ENCODE measurements at places on chromosomes 7 and 10. TPM values are rescaled to one million over a fixed set of nuclear protein-coding genes. Genes with fewer than 3 reads are reported as not detected.

DNA sequence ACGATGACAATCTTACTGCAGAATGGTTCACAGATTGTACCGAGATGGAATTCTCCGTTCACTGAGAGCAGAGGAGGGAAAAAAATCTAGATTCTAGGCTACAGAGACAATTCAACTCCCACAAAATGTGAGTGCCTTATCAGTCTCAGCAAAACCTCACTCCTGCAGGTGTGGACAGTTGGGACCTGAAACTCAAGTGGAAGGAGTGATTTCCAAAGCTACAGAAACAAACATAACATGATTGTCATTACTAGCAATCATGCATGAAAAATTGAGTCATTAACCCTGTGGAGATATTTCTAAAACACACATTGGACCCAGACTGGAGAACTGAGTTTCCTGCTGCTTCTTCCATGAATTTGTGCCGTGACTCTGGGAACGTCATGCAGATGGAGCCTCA, 70.3 kb downstream of the CALML3 start:
- DNase-seq: no peak

The MYO1G gene
- 376 TPM for total RNA-seq

GRCh38 chr7:120060875-120061274, 212.1 kb upstream of the KCND2 start:
- DNase-seq: no peak

The LLCFC1 gene
- total RNA-seq: not detected

- DNase-seq: no peak
Measured at GRCh38 chr7:36523371-36524101, 133.9 kb downstream of the ANLN start.

DNA sequence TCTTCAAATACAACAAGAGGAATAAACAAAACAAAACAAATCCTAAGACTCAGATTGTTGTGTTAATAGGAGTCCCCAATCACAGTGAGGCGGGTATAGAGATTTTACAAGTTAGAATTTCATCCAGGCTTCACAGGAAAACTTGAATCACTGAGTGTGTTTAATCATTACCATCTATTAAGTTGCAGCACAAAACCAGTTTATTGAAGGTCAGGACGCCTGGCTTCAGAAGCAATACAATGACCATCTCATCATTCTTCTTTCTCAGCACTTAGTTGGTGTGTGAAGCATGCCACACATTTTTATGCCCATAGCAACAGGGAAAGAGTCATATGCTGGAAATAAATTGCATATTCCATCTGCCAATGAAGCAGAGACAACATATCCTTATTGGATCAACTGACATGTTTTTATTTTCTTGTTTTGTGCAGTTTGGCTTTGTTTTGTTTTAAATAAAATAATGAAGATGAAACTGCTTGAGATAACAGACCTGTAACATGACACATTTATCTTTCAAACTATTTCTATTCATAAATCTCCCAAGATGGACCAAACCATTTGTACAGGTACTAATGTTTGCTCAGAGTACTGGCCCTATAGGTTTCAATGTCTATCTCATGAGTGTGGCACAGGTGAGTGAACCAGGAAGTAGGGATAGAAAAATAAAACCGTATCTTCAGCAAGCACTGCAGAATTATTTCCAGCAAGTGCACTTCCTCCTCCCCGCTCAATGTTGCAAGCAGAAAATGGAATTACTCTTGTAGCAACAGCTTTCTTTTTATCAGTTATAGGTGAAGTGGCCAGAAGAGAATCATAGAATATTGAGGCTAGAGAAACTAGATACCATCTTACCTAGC, 40.4 kb downstream of the TAC1 start:
- no peak for DNase-seq

Measured in naive thymus-derived CD4-positive, alpha-beta T cell (primary cell).